ENCODE measurements at places on chromosomes 13 and 19.

GRCh38 chr13:99218969-99219368 lies 18.3 kb downstream of the UBAC2 start:
- DNase-seq = peak; percentile 61

- DNase-seq = no peak
Observed at GRCh38 chr13:108034909-108035410, 180.4 kb downstream of the LIG4 start.

GRCh38 chr19:56113074-56113632 lies 7.9 kb downstream of the ZNF787 start:
- DNase-seq = no peak

GRCh38 chr19:41863209-41863931 lies 3.3 kb downstream of the RPS19 start:
- DNase-seq = no peak

DNA sequence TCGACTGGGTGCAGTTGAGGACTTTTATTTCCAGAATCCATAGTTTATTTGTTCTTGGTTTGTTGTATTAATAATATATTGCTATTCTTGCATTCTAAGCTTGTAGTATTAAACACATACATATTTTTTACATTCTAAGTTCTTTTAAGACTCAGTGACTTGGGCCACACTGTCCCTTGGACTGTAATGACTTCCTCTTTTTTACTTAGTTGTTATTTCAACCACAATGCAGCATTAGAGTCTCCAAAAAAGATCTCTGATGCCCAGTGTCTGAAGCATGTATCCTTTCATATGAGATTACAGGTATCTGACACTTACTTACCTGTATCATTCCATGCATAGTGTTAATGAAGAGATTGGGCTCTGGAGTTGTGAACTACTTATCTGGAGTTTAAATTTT lies 864.9 kb upstream of the PCDH20 start:
- DNase-seq = no peak

GRCh38 chr13:72293206-72293605 lies 426.2 kb upstream of the DACH1 start:
- no peak for DNase-seq
